ENCODE measurements at places on chromosomes 12 and 14. TPM values are rescaled to one million over a fixed set of nuclear protein-coding genes. Genes with fewer than 3 reads are reported as not detected.

GLT1D1 gene
- total RNA-seq, result 11.0 TPM

DNA sequence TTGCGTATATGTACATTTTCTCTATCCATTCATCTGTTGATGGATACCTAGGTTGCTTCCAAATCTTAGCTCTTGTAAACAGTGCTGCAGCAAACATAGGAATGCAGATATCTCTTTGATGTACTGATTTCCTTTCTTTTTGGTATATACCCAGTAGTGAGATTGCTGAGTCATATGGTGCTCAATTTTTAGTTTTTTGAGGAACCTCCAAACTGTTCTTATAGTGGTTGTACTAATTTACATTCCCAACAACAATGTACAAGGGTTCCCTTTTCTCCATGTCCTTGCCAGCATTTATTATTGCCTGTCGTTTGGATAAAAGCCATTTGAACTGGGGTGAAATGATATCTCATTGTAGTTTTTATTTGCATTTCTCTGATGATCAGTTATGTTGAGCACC, 44.3 kb downstream of the PELI2 start:
- DNase-seq, result no peak

GRCh38 chr12:73665193-73665592, 872.4 kb upstream of the ATXN7L3B start:
- no peak for DNase-seq

GRCh38 chr12:91722072-91722471, 423.6 kb downstream of the BTG1 start:
- DNase-seq, result no peak

DNA sequence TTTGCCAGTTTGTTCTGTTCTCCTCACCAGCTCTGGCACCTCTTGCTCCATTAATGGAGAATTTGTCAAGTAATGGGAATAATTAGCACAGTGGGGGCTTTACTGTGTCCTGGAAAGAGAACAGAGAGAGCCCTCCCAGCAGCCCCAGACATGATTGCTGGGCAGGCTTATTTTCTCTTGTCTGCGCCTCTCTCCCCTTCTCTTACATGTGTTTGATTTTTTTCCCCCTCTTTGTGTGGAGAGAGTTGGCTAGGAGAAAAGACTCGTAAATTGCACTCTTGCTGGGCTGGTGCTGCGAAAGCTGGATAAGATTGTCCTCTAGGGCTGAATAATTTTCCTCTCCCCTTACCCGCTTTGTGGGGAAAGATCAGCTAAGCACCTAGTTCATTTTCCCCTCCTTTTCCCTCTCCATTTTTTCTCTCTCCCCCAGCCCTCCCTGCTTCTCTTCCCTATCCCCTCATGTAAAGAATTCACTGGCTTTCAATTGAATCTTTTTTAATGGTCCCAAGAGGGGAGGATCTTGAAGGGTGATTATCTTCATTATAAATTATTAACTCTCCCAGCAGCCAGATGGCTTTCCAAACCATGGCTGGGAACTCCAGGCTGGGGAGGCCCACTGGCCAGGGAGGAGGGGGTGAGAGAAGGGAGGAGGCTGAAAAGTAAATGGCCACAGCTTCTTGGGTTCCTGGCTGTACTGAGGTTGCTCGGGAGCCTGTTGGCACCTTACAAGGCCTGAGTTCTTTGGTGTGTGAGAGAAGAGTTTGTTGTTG, 62.2 kb downstream of the NRXN3 start:
- DNase-seq, result no peak

DNA sequence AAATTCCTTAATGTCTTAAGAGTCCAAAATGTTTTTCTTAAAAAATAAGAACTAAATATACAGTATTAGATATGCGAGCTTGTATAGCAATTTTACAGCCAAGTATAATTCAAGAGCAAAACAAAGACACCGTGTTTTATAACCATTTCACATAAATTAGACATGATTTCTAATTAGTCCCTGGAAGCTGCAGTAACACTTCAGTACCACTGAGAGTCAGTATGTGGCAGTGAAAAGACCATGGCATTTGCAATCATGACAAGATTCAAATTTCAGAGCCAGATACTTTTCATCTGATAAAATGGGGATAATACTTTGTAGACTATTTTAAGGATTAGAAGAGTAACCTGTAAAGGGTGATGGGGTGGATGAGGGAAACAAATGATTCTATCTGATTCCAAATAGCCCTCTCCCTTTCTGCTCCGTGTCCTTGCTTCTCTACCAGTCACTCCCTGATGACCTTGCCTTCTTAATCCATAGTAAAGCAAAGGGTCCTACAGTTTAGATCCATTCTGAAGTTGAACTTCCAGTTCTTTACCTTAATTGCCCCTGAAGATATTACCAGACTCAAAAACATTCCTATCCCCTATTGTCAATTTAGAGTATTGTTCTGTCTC, 145.4 kb upstream of the ABCD2 start:
- DNase-seq, result no peak

RNASE2 gene
- total RNA-seq, result not detected

DNA sequence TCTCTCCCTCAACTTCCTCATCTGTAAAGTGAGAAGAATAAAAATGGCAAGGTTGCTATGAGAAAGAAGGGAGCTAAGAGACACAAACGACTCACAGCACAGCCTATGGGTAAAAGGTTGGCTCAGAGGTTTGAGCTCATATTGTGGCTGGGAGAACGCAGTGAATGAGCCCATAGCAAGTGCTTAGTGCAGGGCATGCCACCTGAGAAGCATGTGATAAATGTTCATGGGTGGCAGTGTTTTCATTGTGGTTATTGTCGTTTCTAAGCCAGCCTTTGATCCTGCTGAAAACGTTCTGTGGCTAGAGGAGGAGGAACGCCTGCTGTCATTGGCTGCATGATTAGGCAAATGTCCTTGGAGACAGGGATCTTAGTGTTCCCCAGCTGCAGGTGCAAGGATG, 150.4 kb downstream of the KSR2 start:
- DNase-seq, result no peak

DNA sequence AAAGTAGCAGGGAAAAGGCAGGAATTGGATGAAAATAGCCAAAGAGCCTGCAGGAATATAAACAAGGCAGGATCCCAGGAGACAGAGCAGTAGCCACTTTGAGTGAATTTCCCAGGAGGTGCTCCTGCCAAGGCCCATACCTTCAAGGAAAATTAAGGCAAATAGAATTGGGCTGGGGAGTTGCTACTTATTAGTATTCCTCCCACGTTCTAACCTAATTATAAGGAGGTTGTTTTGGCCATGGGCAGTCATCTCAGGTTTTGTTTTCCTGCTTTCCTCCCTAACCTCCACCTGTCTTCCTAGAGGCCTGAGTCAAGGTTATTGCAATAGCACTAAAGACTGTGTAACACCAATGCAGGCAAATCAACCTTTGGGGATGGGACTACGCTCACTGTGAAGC, 73.1 kb downstream of the DAD1 start:
- no peak for DNase-seq

- DNase-seq, result no peak
Measured at GRCh38 chr12:127767656-127768055, 499.3 kb upstream of the TMEM132C start.

GRCh38 chr14:25436288-25436875, 386.4 kb upstream of the STXBP6 start:
- no peak for DNase-seq

TPPP2 gene
- total RNA-seq, result not detected

DNA sequence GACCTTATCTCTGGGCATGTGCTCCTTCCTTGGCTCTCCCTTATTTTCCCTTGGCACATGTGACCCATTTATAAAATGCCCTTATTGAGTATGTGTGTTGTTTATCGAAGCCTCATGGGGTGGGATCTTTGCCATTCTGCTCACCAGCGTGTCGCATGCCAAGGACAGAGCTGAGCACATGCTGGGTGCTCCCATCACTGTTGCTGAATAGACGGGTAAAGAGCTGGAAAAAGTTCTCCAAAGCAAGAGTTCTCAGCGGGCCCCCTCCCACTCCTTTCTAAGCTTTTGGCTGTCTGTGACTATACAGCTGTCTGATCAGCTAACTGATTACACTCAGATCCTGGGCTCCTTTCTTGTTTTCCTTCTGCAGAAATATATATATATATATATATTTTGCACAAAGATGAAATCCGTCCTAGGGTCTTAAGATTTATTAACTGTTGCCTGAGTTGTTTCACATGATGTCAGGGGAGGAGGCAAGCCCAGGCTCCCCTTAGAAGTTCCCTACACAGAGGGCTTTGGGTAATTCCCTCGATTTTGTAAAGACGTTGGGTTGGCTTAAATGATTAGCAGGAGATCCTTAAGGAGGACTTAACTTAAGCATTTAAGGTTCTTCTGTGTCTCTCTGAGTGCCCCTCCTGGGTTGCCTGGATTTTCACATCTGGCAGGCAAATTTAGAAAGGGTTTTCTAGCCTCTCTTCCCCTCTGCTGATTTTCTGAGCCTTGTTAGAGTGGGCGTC, 71.6 kb downstream of the TMEM132C start:
- no peak for DNase-seq

LTBP2 gene
- total RNA-seq, result 1.2 TPM

KRT72 gene
- total RNA-seq, result not detected

DNA sequence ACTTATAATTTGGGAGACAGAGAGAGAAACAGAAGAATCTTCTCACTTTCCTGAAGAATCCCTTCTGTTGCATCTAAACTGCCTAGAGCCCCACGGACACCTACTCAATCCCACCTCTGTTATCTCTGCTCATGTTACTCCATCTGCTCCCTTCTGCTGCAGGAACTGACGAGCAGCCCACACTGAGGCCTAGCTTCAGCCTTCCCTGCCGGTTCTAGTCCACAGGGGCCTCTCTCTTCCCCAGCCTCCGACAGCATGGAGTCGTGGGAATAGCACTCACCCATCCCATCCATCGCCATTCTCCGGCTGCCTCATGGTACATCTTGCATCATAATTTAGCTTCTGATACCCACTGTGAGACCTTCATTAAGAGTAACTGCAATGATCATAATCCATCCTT, 4.0 kb downstream of the RAB15 start:
- DNase-seq, result no peak

MMP19 gene
- total RNA-seq, result not detected

GRCh38 chr12:13218641-13219040, 22.1 kb downstream of the EMP1 start:
- no peak for DNase-seq

GRCh38 chr14:99047441-99048031, 224.5 kb downstream of the BCL11B start:
- DNase-seq, result no peak

- DNase-seq, result no peak
Measured at GRCh38 chr14:103099081-103099732, 4.7 kb downstream of the EXOC3L4 start.

DNA sequence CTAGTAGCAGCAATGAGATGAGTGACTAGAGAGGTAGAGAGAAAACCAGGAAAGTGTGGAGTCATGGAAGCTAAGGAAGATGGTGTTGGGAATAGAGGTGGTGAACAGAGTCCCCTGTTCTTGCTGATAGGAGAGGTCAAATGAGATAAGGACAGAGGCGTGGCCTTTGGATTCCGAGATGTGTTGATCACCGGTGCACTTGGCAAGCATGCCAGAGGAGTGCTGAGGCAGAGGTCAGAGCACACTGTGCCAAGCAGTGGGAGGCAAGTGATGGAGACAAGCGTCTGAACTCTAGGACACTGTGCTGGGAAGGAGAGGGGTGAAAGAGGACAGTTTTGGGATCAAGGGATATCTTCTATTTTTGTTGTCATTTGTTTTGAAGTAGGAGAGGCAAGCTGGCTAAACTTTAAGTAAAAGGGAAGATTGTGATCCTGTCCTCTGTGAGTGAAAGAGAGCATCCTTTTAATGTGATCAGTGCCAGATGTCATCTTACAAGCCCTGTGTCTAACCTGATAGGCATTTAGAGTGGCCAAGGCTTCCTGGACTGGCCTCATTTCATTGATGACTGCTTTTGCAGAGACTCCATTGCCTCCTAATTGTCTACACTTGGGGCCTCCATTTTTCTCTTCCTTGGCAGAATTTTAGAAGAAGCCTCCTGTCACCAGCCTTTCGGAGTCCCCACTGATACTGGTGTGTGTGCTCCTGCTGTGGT, 336.4 kb downstream of the CACNA1C start:
- DNase-seq, result no peak
